ENCODE measurements at places on chromosomes 3 and 15.

DNA sequence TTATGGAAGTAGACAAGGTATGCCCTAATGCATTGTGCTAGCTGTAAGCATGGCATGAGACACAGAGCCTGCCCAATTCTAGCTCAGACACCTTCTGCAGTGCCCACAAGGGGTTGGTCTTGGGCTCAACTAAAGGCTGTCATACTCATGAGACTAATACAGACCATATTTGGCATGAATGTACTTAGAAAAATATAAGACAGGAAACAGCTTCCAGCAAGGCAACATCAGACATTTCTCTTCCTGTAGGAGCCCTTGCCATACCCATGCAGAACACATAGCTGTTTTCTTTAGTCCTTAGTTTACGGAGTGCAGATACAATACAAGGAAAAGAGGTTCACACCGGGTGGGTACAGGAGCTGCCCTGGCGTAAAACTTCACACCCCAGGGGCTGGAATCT, 30.5 kb upstream of the NR1I2 start:
- DNase-seq: no peak

DNA sequence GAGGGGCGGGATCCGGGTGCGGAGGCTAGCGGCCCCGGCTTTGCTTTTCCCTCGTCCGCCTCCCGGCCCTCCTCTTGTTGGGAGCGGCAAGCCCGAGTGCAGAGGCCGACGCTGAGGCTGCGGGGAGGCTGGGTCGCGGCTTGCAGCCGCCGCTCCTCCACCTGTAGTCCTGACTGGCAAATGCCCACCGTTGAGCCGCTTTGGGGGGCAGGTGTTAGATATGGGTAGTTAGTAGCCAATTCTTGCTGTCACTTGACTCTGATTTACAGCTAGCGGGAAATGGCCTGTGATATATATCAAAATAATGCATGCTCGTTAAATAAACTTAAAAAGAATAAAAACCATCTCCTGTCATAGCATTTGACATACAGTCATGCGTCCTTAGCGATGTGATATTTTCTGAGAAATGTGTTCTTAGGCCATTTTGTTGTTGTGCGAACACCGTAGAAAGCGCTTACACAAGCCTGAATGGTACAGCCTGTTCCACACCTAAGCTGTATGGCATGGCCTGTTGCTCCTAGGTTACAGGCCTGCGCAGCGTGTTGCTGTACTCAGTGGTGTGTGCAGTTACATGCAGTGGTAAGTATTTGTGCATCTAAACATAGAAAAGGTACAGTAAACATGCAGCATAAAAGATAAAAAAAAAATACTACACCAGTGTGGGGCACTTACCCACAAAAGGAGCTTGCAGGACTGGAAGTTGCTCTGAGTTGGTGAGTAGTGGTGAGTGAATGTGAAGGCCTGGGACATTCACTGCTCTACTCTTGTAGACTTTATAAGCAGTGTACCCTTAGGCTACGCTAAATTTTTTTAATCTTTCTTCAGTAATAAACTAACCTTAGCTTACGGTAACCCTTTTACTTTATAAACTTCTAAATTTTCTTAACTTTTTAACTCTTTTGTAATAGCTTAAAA, 873 bp downstream of the CAPN7 start:
- no peak for DNase-seq

- DNase-seq: no peak
Observed at GRCh38 chr3:901953-902778, 190.7 kb upstream of the CNTN6 start.

GRCh38 chr15:25675396-25675795, 187.7 kb downstream of the ATP10A start:
- no peak for DNase-seq

All from NCI-H748 treated with DMSO at 0.1 percent for 48 hours (cell line).